Skeletal muscle tissue (tissue), 5 donors: ENCODE measurements at places on chromosomes 12 and 14. TPM values are rescaled to one million over a fixed set of nuclear protein-coding genes. Genes with fewer than 3 reads are reported as not detected.

Gene DNAL1
- total RNA-seq: 5.2 TPM

Gene ANKRD33
- total RNA-seq: not detected

Gene CCDC197
- not detected for total RNA-seq

Gene KCNA5
- total RNA-seq: 3.7 TPM

Gene DNAH10
- total RNA-seq: under 0.01 TPM

Gene RILPL1
- 5.2 TPM for total RNA-seq

Gene CLEC1A
- total RNA-seq: 1.0 TPM

Gene GDF3
- 1.0 TPM for total RNA-seq

Gene CLEC14A
- total RNA-seq: 25.1 TPM

Gene RERGL
- total RNA-seq: 1.0 TPM

Gene SIX1
- total RNA-seq: 45.4 TPM

Gene SLC25A3
- 666 TPM for total RNA-seq

Gene SETD3
- total RNA-seq: 112 TPM

Gene NFE2
- 5.2 TPM for total RNA-seq

Gene PLXNC1
- 17.2 TPM for total RNA-seq

Gene STAC3
- 166 TPM for total RNA-seq

Gene LTB4R2
- total RNA-seq: 1.6 TPM

Gene SLC25A47
- 0.52 TPM for total RNA-seq

Gene TMEM119
- 37.1 TPM for total RNA-seq

Gene NPAS3
- 9.9 TPM for total RNA-seq

Gene BCL11B
- total RNA-seq: 1.0 TPM

Gene GOLT1B
- 27.1 TPM for total RNA-seq

Gene AKAP3
- 1.0 TPM for total RNA-seq
